ENCODE measurements at places on chromosomes 16 and 17.

DNA sequence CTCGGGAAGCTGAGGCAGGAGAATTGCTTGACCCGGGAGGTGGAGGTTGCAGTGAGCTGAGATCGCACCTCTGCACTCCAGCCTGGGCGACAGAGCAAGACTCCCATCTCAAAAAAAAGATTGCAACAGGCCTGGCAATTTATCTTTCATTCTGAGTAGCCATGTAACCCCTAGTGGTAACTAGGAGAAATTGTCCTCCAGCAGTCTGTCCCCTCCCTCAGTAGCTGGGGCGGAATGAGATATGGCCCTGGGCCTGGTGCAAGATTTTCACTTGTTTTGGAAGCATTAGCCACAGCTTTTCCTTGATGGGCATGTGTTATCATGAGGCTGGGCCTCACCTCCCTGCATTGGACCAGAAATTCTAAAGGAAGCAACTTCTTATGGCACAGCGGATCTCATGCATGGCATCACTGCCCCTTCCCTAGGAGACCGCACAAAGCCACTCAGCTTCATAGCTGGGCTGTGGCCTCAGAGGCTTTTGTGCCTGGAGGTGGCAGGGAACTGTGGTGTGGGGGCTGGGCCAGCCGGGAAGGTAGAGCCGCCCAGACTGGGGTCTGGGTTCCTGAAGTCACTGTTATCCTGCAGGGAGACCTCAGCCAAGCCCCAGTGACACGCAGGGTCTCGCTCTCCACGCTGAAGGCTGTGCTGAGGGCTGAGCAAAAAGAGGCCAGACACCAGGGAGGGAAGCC lies 13.4 kb downstream of the NATD1 start:
- no peak for DNase-seq

DNA sequence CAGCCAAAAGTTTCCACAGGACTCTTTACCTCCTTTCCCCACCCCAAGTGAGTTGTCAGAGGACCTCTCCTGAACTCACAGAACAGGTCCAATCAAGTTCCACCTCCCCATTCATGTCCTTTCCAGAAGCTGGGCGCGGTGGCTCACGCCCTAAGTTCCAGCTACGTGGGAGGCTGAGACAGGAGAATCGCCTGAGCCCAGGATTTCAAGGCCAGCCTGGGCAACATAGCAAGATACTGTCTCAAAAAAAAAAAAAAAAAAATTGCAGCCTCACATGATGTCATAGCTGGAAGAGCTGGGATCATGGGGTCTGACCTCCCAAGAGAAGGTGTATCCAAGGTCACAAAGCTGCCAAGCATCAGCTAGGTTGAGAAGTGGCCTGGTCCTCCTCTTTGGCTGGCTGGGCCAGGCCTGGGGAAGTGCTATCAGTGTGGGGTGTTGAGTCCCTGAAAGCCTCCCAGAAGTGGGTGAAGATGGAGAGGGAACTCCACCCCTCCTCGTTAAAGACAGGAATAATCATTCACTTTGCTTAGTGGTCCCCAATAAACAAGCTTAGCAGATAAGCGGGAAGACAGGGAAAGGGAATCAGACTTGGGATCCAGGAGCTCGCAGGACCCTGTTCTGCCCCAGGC lies 5.5 kb upstream of the MNT start:
- no peak for DNase-seq

GRCh38 chr16:14181371-14182050 lies 110.4 kb downstream of the MRTFB start:
- DNase-seq, result no peak

DNA sequence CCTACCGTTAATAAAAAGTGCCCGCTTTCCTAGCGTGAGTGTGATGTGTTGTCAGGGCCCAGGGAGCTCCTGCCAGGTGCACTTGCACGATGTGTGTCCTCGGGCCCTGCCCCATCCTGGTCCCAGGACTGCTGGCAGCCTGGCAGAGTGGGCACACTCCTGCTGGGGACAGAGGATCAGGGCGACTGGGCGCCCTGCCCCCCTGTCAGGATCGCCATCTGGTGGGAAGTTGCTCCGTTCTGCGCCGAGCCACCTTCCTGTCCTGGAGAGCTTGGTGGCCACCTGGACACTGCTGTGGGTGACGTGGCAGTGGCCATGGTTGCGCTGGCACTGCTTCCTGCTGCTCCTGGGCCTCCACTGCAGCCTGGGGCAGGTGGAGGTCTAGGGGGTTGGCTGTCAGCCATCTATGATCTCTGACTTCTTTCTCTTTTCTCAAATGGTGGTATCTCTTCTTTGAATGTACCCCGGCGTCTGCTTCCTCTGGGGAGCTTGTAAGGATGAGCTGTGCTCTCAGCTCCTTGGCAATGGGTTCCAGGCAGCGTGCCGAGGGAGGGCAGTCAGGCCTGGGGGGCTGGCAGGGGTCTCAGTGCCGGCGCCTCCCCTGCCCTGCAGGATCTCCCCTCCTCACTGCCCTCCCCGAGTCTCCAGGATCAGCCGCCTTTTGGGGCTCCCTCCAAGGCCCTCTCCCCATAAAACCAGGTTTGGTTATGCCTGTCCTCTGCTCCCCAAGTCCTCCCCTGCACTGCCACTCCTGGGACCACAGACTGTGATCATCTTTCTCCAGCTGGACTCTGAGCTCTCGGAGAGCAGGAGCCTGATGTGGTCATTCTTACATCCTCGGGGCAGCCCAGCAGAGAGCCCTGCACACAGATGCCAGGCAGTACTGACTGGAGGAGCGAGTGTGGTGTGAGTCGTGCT lies 76.9 kb downstream of the AMFR start:
- no peak for DNase-seq

- no peak for DNase-seq
Measured at GRCh38 chr17:70074956-70075355, at the start of gene KCNJ16. Gene KCNJ16 (plus strand): TSS chr17:70075225. CDS start chr17:70132088, 56,863 bp downstream.
